SK-N-MC (cell line): ENCODE measurements at places on chromosomes 16 and 17.

DNA sequence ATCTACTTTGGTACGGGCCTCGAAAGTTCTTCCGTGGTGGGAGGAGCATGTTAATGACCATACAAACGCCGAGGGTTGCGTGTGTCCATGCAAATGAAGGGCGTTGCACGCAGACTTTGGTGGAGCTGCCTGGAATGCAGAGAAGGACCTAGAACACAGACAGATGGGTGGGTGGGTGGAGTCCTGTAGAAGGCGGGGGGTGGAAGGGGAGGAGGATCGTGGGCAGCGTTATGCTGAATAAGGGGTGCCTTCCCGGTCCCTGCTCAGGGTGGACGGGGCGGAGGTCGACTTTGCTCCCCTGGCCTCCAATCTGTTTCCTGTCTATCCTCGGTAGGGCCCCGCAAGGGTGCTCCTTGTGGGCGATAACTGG, 795 bp upstream of the PAQR4 start:
- DNase-seq, result no peak

GRCh38 chr17:80177986-80178595, 8.3 kb downstream of the CARD14 start:
- no peak for DNase-seq

- no peak for DNase-seq
Observed at GRCh38 chr17:556431-556995, 158.1 kb downstream of the VPS53 start.

- DNase-seq, result no peak
Observed at GRCh38 chr16:70685061-70685937, 554 bp downstream of the MTSS2 start.

GRCh38 chr17:37752482-37752881, 7.6 kb upstream of the HNF1B start:
- DNase-seq, result no peak

- DNase-seq, result no peak
Observed at GRCh38 chr16:22183901-22184614, 21.8 kb downstream of the SDR42E2 start.

DNA sequence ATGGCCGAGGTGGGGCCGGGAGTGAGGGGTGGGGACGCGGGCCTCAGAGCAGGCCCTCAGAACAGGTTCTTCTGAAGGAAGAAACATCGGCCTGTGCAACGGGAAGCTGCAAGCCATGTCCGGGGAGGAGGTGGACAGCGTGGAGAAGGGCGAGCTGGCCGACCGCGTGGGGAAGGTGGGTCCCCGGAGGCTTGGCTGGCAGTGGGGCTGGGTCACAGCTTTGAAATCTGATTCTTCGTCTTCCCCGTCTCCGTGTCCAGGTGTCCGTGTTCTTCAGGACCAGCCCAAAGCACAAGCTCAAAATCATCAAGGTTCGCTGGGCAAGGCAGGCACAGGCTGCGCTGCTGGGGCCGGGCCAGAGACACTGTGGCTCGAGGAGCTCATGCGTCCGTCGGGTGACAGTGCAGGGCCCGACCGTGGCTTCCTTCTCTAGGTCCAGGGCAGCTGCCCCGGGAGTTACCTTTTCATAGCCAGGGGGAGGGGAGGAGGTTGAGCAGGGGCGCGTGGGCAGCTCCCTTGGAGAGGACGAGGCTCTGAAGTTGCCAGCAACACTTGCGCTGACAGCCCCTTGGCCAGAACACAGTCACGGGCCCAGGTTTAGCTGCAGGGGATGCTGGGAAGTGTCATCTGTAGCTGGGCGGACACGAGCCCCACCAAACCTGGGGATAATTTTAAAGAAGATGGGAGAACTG, 51.3 kb downstream of the MEAK7 start:
- no peak for DNase-seq

GRCh38 chr16:598823-599739, 9.2 kb downstream of the RAB40C start:
- DNase-seq, result no peak

DNA sequence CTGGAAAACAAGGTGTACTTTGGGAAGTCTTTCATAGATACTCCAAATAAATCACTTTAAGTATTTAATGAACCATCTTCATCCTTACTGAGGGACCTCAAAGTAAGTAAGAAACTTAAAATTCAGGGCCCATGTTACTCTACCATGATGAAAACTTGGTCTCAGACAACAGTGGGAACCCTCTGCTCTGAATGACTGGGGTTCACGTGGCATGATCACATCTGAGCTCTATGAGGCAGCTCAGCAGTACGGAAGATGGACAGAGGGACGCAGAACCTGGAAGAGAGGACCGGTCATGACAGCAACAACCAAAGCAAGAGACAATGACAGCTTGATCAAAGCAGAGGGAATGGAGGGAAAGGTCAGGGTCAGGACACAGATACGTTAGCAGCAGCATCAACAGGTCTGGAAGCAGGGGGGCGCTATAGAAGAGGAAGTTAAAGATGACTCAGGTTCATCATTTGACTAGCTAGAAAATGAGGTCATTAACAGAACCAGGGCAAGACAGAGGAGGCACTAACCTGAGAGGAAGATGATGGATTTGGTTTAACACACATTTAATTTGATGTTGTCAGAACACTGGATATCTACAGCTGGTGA, 9.5 kb downstream of the XPO6 start:
- DNase-seq, result no peak

DNA sequence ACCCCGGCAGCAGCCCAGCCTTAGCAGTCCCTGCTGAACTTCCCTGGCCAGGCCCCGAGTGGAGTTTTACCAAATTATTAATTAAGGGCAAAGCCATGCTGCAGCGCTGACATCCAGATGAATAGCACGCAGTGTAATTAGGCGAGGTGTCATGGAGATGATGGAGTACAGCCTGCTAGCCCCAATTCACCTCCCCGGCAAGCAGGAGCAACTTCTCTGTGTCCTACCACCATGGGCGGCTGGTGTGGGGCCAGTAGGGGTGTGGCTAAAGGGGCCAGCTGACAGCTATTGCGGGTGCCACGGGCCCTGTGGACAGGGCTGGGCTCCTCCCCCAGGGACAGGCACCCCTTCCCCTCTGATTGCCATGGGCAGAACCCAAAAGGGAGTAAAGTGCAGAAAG, 24.5 kb downstream of the ENDOV start:
- no peak for DNase-seq

- no peak for DNase-seq
Observed at GRCh38 chr17:4815043-4815675, 8.2 kb downstream of the PLD2 start.

DNA sequence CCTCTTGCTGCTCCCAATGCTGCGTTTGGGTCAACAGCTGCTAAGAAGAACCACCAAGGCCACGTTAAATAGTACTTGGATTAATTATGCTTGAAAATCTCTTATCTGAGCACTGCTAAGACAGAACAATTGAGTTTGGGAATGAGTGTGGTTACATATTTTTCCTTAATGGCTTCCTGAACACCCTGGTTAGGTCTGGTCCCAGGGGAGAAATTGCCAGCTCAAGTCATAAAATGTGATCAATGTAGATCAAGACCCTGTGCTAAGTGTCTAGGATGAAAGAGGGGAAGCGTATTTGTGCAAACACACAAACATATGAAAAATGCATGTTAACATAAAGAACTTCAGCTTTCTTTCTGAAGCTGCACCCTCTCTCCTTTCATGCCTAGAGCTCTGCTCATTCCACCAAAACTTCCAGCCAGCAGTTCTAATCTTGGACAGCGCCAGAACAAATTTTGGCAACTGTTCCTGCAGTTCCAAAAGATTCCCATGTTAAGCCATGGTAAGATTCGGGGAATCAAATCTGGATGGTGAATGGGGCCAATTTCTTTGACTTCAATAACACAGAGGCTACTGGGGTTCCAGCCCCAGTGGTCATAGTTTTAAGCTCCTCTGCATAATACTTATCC, 72.0 kb downstream of the ZFHX3 start:
- no peak for DNase-seq

DNA sequence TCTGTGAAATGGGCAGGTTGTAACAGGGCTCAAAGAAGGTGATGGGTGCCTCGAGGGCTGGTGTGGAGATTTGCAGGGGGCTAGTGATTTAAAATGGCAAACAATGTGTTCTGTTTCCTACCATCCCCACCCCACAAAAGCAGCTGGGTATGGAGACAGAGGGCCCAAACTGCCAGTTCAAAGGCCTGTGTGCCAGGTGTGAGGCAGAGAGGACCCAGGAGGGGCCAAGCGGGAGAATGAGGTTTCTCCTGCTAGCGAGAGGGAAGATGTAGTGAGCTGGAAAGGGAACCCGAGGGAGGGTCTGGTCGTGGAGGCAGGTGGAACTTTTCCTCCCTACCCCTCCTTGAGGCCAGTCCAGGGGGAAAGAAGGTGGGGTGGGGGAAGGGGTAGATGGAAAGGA, 39.4 kb downstream of the LAT start:
- DNase-seq, result no peak

DNA sequence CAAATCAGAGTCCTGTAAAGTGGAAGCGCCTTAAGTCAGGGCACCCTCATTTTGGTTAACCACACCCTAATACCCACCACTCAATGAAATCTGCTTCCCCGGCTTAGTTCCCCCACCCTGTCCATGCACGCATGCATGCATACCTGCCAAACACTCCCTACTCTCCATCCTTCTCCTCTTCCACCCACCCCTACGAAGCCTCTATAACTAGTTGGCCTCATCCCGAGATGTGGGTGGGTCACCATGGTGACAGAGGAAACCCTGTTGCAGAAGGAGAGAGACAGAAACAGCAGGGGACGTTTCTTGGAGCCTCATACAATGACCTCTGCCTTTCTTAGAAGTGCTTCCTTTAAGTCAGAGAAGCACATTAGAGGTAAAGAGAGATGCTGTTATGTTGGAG, 46.8 kb upstream of the DNAH9 start:
- no peak for DNase-seq

GRCh38 chr17:62989501-62989900, 23.5 kb downstream of the TANC2 start:
- DNase-seq, result no peak

GRCh38 chr17:8117367-8117979, 841 bp downstream of the ALOXE3 start:
- no peak for DNase-seq

DNA sequence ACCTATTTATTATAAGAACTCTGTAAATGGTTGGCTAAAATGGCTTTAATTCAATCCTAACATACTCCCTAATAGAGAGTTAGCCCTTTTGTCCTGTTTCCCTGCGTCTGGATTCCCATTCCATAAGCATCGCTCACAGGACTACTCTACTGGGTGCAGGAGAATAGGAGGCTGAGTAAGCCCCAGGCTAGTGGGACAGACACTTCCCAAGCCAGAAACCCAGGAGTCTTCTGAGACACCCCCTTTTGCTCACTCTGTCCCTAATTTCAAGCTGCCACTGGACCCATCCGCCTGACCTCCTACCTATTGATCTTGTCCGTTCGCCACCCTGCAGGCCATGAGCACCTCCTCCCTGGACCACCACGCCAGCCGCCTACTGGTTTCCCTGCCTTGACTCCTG, 16.7 kb upstream of the TOB1 start:
- no peak for DNase-seq

DNA sequence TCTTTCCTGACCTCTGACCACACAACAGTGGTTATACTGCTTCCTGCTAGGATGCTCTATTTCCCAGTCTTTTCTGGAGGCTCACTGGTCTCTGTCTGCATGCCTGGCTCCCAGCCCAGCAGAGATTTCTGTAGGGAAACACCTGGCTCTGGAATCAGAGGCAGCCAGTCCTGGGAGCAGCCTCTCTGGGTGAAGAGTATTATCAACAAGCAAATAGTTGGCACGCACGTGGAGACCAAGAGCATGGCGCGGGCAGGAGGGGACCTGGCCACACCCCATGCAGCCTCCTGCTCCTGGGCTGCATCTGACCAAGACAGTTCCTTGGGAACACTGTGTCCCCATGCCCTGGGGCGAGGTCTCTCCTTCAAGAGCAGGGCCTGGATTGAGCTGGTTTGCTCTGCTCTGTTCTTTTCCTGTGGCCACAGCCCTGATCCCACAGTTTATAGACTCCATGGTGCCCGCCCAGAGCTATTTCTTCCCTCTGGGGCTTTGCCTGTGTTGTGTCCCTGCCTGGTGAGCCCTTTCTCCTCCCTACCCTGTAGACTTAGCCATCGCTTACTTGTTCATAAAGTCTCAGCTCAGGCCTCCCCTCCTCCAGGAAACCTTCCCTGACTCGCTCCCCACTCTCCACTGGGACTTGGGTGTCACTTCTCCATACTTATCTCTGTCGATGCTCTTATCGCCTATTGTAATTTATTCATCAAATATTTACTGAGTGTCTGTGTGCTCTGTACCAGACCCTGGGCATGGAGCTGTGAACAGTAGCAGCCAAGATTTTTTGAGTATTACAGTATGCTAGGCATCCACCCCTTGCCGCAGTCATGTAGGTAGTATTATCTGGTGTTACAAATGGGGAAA, 60.6 kb downstream of the SCNN1B start:
- no peak for DNase-seq

GRCh38 chr17:66904760-66905624, 59.5 kb upstream of the CACNG4 start:
- no peak for DNase-seq

- DNase-seq, result no peak
Observed at GRCh38 chr16:60151987-60152386, 1417.9 kb upstream of the GOT2 start.

DNA sequence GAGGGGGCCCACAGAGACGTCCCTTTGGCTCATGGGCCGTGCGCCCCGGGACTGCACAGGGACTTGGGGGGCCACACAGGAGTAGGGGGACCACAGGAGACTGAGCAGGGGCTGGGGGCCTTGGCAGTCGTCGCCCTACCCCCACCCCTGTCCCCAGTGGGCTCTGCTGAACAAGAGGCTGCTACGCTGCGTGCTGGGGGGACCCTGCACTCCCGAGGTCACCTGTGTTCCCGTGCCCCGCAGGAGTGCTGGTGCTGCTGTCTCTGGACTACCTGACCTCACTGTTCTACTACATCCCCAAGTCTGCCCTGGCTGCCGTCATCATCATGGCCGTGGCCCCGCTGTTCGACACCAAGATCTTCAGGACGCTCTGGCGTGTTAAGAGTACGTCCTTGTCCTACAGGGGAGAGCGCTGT, 14.4 kb upstream of the RNF213 start:
- DNase-seq, result no peak

DNA sequence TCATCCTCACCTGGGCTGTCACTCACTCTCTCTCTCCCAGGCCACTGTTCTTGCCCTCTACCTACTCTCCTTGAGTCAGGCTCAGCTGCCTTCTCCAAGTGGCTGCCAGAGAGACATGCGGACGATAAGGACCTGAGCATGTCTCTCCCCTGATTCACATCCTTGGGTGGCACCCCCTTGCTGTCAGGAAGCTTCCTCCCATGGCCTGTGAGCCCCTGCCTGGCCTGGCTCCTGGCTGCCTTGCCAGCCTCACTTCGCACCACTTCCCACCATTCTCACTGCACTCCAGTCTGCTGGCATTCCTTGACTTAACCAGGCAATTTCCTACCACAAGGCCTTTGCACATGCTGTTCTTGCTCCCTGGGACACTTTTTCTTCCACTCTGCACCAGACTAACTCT, 2.7 kb upstream of the ALDH3A1 start:
- no peak for DNase-seq

DNA sequence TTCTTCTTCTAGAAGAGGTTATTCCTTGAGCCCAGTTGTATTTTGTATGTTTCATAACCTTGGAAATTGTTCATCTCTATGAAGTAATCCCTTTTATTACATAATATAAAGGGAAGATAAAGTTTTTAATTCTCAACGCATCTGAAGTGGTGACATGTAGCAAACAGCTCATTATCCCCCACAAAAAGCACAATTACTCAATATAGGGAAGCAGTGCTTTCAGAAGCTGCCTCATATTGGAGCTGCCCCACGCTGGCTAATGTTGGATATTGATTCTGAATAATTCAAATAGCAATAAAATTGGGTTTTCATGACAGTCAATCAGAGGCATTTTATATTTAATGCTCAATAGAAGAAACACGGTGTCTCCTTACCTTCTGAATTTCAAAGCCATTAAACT, 604.3 kb upstream of the RBFOX1 start:
- no peak for DNase-seq

GRCh38 chr17:7081341-7082062, 1.5 kb upstream of the CLEC10A start:
- DNase-seq, result no peak
